CD4-positive, alpha-beta T cell treated with Interleukin-2 at 100 ng/mL for 4 hours (primary cell): ENCODE measurements at places on chromosomes 12 and 14.
A peak's percentile ranks its signal among the peaks of the same experiment; 100 is the strongest.

- no peak for DNase-seq
Measured at GRCh38 chr14:100803226-100803625, 22.7 kb upstream of the MEG3 start.

- no peak for DNase-seq
Measured at GRCh38 chr12:7269273-7269672, 34.6 kb upstream of the ACSM4 start.

- DNase-seq = no peak
Measured at GRCh38 chr12:122563361-122563760, 36.3 kb downstream of the KNTC1 start.

GRCh38 chr12:96242597-96242996, 48.4 kb downstream of the ELK3 start:
- DNase-seq = peak; percentile 20

- no peak for DNase-seq
Measured at GRCh38 chr14:95104911-95105310, 52.4 kb downstream of the DICER1 start.

DNA sequence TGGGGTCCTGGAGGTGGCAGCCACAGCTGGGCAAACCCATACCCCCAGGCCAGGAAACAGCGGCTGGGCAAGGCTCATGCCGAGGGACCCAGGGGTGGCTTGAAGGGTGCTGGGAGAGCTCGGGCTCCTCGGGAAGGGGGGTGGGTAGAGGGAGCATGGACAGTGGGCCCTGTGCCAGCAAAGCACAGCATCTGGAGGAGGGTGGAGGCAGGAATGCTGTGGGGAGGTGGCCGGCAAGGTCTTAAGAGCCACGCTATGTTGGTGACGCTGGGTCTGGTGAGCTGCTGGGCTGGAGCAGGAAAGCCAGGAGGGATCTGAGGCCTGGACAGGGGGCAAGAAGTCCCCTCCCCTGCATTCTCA, 48.2 kb upstream of the DLK1 start:
- no peak for DNase-seq

GRCh38 chr12:89261982-89262381, 90.3 kb downstream of the DUSP6 start:
- no peak for DNase-seq

GRCh38 chr12:11694528-11694927, 45.1 kb downstream of the ETV6 start:
- no peak for DNase-seq

DNA sequence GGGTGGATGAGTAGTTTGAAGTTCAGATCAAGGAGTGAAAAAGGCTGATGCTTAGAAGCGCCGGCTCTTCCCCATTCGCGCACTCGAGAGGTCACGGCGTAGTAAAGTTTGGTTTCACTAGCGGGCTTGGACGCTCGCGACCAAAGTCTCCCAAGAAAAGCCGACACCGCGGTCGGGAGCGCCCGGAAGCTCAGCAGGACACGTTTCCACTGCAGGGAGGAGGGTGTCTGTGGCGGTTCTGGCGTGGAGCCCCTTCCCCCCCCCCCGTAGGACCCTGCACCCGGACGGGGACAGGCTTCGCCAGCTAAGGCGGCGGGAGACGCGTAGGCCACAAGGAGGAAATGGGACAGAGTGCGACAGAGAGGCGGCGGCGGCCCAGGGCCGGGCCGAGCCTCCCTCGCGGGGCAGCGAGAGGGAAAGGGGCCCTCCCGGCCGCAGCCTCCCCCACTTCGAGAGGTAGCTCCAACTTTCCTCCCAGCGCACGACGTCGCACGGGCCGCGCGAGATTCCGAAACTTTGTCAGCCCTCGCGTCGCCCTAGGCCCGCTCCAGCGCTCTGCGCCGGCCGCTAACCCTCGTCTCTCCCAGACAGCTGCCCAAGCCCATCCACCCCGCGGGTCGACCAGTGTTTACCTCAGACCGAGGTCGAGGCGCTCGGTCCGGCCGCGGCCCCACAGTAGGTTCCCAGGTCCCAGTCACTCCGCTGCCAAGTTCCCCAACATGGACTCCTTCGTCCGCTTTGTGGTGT, 480 bp downstream of the SCAF11 start:
- peak; percentile 62 for DNase-seq

GRCh38 chr14:69626132-69626500, 14.7 kb downstream of the SUSD6 start:
- no peak for DNase-seq
